Muscle of leg (tissue), 16 donors: ENCODE measurements at places on chromosomes 16 and 17. TPM values are rescaled to one million over a fixed set of nuclear protein-coding genes. Genes with fewer than 3 reads are reported as not detected.

DHX38 gene
- total RNA-seq, result 47.3 TPM

SOX15 gene
- 1.4 TPM for total RNA-seq

ARHGDIG gene
- 1.0 TPM for total RNA-seq

EME1 gene
- 4.3 TPM for total RNA-seq
